GM23338 (cell line): ENCODE measurements at places on chromosomes 5 and 9. TPM values are rescaled to one million over a fixed set of nuclear protein-coding genes. Genes with fewer than 3 reads are reported as not detected.

Gene GABRA6
- not detected in 2 replicates for polyA plus RNA-seq

Gene HSPA9
- 302 and 313 TPM in 2 replicates for polyA plus RNA-seq

Gene URM1
- polyA plus RNA-seq: 27.9 and 28.6 TPM in 2 replicates

Gene WDR36
- polyA plus RNA-seq: 14.3 and 18.5 TPM in 2 replicates

Gene IFNW1
- not detected in 2 replicates for polyA plus RNA-seq

Gene PAX5
- 0.30 and 0.60 TPM in 2 replicates for polyA plus RNA-seq

Gene PCSK1
- 2.3 and 2.7 TPM in 2 replicates for polyA plus RNA-seq

Gene EGFLAM
- polyA plus RNA-seq: 0.24 TPM in 1 of 2 replicates, not detected in the other

Gene PFDN1
- polyA plus RNA-seq: 256 and 279 TPM in 2 replicates

Gene CCL27
- polyA plus RNA-seq: not detected in 2 replicates

Gene PRUNE2
- 9.1 and 10.6 TPM in 2 replicates for polyA plus RNA-seq

Gene RMI1
- 14.5 and 16.9 TPM in 2 replicates for polyA plus RNA-seq

Gene HAND1
- not detected in 2 replicates for polyA plus RNA-seq

Gene MARCHF11
- polyA plus RNA-seq: 0.49 and 1.5 TPM in 2 replicates

Gene FGFR4
- polyA plus RNA-seq: 40.3 and 43.4 TPM in 2 replicates

Gene OR1J2
- not detected in 2 replicates for polyA plus RNA-seq

Gene ARID3C
- polyA plus RNA-seq: not detected in 2 replicates

Gene GOLGA1
- polyA plus RNA-seq: 8.0 and 8.8 TPM in 2 replicates

Gene CNTLN
- 18.0 and 21.8 TPM in 2 replicates for polyA plus RNA-seq

Gene CDH6
- 0.42 and 0.60 TPM in 2 replicates for polyA plus RNA-seq

Gene SOX30
- 0.43 and 0.47 TPM in 2 replicates for polyA plus RNA-seq

Gene TEX10
- polyA plus RNA-seq: 28.5 and 35.0 TPM in 2 replicates

Gene SHISAL2B
- 21.1 and 24.4 TPM in 2 replicates for polyA plus RNA-seq

Gene ADAMTS2
- polyA plus RNA-seq: 1.6 and 2.1 TPM in 2 replicates

Gene CFAP90
- polyA plus RNA-seq: 1.0 and 1.3 TPM in 2 replicates

Gene SH3GL2
- 4.1 and 5.9 TPM in 2 replicates for polyA plus RNA-seq

Gene NR2F1
- not detected in 2 replicates for polyA plus RNA-seq

Gene NUTM2F
- 0.19 TPM in 1 of 2 replicates, not detected in the other for polyA plus RNA-seq

Gene ZDHHC11B
- 0.83 and 0.89 TPM in 2 replicates for polyA plus RNA-seq

Gene GABRA1
- polyA plus RNA-seq: 0.42 and 0.52 TPM in 2 replicates

Gene CCIN
- not detected in 2 replicates for polyA plus RNA-seq

Gene SNCAIP
- polyA plus RNA-seq: 5.6 and 6.1 TPM in 2 replicates
